DMS53 (cell line): ENCODE measurements at places on chromosomes 16 and 17.
A peak's percentile ranks its signal among the peaks of the same experiment; 100 is the strongest.

DNA sequence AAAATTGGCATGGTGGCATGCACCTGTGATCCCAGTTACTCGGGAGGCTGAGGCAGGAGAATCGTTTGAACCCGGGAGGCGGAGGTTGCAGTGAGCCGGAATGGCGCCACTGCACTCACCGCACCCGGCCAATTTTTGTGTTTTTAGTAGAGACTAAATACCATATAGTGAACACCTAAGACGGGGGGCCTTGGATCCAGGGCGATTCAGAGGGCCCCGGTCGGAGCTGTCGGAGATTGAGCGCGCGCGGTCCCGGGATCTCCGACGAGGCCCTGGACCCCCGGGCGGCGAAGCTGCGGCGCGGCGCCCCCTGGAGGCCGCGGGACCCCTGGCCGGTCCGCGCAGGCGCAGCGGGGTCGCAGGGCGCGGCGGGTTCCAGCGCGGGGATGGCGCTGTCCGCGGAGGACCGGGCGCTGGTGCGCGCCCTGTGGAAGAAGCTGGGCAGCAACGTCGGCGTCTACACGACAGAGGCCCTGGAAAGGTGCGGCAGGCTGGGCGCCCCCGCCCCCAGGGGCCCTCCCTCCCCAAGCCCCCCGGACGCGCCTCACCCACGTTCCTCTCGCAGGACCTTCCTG is at the start of gene HBQ1:
Gene HBQ1 (plus strand): TSS at position 359 of the 575 bp plus-strand sequence. CDS start 28 bp downstream, at position 387.
- DNase-seq, result peak; percentile 57

DNA sequence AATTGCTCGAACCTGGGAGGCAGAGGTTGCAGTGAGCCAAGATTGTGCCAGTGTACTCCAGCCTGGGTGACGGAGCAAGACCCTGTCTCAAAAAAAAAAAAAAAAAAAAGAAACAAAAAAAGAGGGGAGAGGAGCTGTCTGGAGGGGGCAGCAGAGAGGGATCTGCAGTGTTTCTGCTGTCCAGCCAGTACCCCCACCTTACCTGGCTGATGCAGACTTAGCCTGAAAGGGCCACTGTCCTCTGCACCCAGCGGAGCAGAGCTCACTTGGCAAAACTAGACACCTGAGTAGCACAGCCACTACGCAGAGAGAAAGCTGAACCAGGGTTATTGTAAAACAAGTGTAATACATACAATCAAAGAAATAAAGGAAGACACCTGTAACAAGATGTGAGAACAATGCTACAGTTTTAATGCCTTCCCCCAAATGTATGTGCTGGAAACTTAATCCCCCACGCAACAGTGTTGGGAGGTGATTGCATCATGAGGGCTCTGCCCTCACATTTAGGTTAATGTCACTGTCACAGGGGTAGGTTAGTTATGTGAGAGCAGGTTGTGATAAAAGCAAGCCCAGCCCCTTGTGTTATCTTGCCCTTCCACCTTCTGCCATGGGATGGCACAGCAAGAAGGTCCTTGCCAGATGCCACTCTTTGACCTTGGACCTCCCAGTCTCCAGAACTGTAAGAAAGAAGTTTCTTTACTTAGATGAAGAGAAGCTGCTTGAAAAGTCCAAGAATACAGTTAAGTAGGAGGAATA is 211.2 kb downstream of the RPTOR start:
- peak; percentile 31 for DNase-seq

DNA sequence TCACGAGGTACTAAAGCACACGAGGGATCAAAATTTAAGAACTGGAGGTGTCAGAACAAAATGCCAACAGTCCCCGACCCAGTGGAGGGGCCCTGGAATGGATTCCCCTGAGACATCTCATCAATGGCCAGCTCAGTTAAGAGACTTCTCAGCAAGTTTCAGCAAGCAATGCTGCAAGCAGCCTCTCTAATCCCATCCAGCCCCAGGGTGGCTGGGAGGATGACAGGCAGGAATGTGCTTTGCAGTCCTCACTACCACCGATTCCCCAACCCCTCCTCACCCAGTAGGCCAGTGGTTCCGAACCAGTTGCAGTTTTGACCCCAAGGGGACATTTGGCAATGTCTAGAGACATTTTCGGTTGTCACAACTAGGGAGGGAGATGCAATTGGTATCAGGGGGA is 8.7 kb downstream of the GPRC5B start:
- no peak for DNase-seq

DNA sequence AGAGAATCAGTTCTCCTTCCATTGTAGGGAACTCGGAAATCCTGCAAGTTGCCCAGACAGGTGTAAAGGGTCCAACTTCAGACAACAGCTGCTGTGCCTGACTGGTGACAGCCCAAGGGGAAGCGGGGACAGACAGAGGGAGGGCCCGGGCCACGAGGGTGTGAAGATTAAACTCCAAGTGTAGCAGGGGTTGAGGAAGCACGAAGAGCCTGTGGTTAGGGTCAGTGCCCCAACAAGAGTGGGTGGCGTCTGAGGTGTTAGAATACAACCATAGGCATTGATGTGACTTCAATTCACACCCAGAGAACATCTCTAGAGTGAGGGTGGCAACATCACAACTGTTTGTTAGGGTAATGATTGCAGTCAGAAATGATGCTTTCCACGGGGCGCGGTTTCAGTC is 39.1 kb downstream of the ASPA start:
- DNase-seq, result no peak
